Heart left ventricle (tissue), 16 donors: ENCODE measurements at places on chromosomes 3 and 15. TPM values are rescaled to one million over a fixed set of nuclear protein-coding genes. Genes with fewer than 3 reads are reported as not detected.

- no peak for DNase-seq
Measured at GRCh38 chr3:111047812-111048435, 23.7 kb upstream of the NECTIN3 start.

GRCh38 chr3:154783061-154783460, 297.1 kb upstream of the MME start:
- no peak for DNase-seq

DNA sequence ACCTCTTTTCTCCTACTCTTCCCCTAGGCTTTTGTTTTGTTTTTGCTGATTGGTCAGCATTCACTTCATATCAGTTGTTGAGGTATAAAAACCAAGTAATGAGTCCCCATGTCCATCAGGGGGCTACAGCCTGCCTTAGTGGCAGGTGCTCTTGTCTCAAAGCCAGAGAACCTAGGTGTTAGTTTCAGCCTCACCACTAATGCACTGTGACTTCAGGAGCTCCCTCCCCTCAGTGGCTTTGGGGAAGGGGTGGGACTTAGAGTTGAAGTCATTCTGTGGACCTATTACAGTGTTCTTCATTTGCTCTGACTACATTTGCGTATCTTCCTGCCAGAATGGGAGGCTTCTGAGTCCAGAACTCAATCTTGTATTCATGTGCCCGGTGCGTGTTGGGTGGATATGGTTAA, 41.6 kb downstream of the NR2C2 start:
- DNase-seq, result no peak

Gene VWA5B2
- not detected for total RNA-seq

Gene ASB14
- 1.3 TPM for total RNA-seq

Gene ABHD5
- total RNA-seq, result 27.1 TPM

Gene ATOSA
- 51.5 TPM for total RNA-seq
